Non-pigmented ciliary epithelial cell (primary cell): ENCODE measurements at places on chromosomes 6 and 20.

GRCh38 chr6:149227796-149228195 is 89.7 kb upstream of the TAB2 start:
- no peak for DNase-seq

DNA sequence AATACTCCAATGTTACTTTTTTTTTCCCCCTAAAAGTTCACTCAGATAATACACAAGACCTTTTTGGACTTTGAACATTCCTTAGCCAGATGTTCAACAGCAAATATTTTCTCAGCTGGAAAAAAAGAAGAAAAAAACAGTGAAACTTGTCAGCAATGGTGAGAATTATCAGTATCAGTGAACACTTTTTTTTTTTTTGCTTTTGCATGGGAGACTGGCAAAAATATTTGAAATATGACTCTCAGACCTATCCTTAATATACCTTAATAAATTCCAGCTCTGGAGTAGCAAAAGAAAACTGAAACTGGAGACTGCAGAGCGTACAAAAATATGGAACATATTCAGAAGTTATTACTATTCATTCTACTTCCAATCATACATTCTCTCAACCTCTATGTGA is 92.3 kb downstream of the RFPL4B start:
- DNase-seq = no peak

DNA sequence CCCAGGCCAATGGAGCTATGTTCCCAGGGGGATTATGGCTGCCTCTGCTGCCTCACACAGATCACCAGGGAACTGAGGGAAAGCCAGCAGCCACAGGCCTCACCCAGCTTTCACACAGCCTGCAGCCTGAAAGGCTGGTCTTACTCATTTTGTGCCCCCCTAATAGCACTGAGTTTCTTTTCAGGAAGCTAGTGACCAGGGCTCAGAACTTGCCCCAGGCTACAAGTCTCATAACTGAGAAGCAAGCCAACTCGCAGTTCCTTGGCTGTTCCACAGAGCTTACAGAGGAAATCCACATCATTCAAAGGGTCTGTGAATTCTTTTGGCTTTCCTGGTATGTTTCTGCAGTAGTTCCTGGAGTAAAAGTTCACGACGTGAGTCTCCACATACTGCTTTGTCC is 524.8 kb upstream of the GJE1 start:
- DNase-seq = no peak

GRCh38 chr6:38153076-38153797 is 333.7 kb downstream of the ZFAND3 start:
- DNase-seq = no peak

- DNase-seq = no peak
Observed at GRCh38 chr20:706366-706885, 30.8 kb upstream of the SCRT2 start.
